Activated CD4-positive, alpha-beta T cell treated with anti-CD3 and anti-CD28 coated beads, Interleukin-2, amount 50 U/mL, for 48 hours (primary cell): ENCODE measurements at places on chromosomes 2 and 18.
A peak's percentile ranks its signal among the peaks of the same experiment; 100 is the strongest.

- no peak for DNase-seq
These were observed 13.3 kb upstream of the CCDC85A start for GRCh38 chr2:56170504-56170903.

DNA sequence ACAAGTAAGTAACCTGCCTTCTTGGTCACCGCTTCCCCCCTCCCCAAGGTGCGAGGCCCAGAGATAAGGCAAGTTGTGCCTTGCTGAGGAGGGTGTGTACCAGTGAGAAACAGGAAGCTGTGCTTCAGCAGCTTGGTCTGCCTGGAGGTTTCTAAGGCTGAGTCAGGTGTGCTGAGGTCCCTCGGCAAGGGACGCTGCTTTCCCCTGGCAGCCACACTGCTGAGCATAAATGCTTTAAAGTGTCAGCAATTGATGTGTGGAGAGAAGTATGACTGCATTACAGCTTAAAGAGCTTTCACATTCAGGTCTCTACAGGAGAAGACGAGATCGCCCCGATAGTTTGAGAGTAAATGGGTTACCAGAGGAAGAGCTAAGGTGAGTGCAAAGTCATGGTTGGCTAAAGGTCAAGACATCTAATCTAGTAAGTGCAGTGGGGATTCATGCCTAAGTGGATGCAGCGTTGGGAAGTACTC is 86.9 kb downstream of the LIMS1 start:
- DNase-seq = peak; percentile 68

- no peak for DNase-seq
These were observed 6.8 kb downstream of the ESCO1 start for GRCh38 chr18:21593540-21594257.

DNA sequence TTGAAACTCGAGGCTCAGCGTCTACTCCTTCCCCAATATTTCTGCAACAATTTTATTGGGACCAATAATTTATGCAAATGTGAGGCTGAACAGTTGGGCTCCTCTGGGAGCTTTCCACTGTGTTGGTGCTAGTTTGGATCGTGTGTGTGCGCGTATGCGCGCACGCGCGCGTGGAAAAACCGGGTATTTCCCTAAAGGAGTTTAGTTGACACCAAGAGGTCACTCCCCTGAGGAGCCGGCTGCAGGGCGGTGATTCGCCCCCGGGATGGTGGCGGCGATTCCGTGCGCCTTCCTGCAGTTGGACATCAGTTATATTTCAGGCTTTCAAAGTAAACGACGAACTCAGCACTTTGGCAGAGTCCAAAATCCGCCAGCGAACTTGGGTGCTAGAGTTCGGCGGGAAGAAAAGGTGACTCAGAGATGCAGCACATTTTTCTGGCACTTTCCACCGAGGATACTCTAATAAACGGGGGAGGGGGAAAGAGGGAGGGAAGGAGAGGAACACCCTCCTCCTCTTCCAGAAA is 186.5 kb upstream of the FANCL start:
- peak; percentile 8 for DNase-seq

DNA sequence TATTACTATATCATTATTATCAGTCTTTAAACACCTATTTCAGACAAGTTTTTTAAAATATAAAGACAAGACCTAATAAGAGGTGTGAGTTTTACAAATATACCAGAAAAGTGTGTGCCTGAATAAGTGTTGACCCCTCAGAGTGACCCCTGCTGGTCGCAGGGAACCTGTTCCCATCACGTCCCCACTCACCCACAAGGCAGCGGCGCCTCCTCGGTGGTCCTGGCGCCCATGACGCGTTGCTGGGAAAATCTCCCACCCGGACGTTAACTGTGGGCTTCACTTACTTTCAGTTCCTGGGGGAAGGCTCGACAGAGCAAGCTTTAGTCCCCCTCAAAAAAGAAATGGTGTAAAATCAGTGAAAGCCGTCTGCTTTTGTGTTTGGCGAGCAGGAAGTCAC is 93.5 kb downstream of the TMEM18 start:
- no peak for DNase-seq

DNA sequence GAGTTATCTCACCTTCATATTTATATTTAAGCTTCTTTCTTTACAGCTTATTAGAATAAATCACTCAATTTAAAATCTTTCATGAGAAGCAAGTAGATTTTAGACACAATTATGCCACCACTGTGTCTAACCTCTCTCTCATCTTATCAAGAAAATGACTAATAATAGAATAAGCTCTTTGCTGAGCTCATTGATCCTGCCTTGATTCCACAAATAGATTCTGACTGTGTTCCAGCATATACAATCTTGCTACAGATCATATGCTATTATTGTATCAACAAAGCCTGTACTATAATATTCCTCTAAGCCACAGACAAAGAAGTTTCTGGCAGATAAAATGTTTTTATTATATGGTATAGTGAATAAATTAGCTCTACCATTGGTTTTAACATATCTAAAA is 168.7 kb upstream of the GULP1 start:
- no peak for DNase-seq

DNA sequence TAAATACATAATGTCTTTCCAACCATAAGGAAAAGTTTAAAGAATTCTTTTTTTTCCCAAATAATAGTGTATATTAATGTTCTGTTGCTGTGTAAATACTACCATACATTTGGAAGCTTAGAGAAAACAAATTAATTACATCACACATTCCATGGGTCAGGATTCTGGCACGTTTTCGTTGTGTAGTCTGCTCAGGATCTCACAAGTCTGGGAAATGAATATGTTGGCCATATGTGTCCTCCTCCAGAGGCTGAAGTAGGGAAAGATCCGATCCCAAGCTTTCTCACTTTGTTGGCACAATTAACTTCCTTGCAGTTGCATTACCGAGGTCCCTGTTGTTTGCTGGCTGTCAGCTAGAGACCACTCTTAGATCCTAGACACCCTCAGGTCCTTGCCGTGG is 83.9 kb downstream of the RPRM start:
- DNase-seq = no peak

- DNase-seq = peak; percentile 40
These were observed 55.5 kb upstream of the ANKRD62 start for GRCh38 chr18:12038082-12038638.

GRCh38 chr2:98123286-98123685 is 36.3 kb downstream of the VWA3B start:
- DNase-seq = no peak

GRCh38 chr2:230453006-230453405 is 37.0 kb downstream of the SP100 start:
- no peak for DNase-seq

- no peak for DNase-seq
These were observed 39.2 kb downstream of the MREG start for GRCh38 chr2:215973954-215974699.
